Chondrocyte (in vitro differentiated cells): ENCODE measurements at places on chromosomes 2 and 18.

DNA sequence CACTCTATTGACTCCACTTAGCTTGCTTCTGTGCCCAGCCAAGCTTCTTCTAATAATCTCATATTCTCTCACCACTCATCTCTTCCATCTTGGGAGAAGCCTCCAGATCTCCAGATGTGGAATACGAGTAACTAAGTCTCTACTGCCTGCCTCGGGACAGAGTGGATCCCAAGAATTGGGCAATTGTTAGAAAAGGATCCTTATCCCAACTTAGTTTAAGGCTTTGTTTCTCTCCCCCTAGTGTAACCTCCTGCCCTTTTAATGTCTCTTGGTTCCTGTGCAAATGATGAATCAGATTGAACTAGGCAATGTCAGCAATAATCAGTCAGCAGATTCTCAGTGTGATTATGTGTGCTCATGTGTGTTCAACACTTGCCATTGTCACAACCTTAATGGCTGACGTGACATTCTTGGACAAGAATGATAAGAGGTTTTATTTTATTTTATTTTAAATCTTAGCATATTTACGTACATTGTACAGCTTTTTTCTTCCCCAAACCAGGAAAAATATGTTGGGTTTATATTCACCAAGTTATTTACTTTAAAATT, 59.7 kb downstream of the MYO3B start:
- peaks cover 3% of the 10 kb centered on the region for H3K4me1 ChIP-seq
- H3K27ac ChIP-seq, result no peak overlapping the region
- no peak overlapping the region for H3K4me3 ChIP-seq
- peaks cover 31% of the 10 kb centered on the region for H3K27me3 ChIP-seq

DNA sequence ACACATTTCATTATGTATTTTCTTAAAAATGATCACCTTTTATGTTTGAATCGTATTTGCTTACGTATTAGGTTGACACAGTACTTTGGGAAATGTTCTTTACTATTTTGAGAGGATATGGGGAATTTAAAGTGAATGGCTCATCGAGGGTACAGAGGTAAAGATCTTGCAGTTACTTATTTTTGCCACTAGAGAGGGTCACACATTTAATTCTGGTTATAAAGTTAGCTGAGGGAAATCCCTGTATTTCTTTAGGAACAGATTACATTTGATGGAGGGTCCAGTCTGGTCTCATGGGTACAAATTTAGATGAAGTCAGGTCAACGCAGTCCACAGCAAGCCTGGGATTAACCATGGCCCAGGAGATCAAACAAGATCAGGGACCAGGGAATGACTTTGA, 24.5 kb downstream of the DYNC2LI1 start:
- no peak overlapping the region for H3K4me3 ChIP-seq
- H3K27ac ChIP-seq, result no peak overlapping the region
- DNase-seq, result no peak
- peaks cover 11% of the 10 kb centered on the region for H3K36me3 ChIP-seq
- H3K27me3 ChIP-seq, result no peaks in the 10 kb centered on the region

- H3K27me3 ChIP-seq, result no peaks in the 10 kb centered on the region
- DNase-seq, result no peak
- H3K36me3 ChIP-seq, result peaks cover 4% of the 10 kb centered on the region
- no peak overlapping the region for H3K4me3 ChIP-seq
- H3K27ac ChIP-seq, result no peak overlapping the region
- peaks cover 26% of the 10 kb centered on the region for H3K4me1 ChIP-seq
Observed at GRCh38 chr2:25960920-25961319, 21.4 kb downstream of the KIF3C start.

GRCh38 chr2:164896634-164897355, 55.2 kb upstream of the COBLL1 start:
- H3K4me1 ChIP-seq, result peaks cover 49% of the 10 kb centered on the region
- H3K27ac ChIP-seq, result peak overlapping the region; percentile 96
- H3K4me3 ChIP-seq, result no peak overlapping the region
- no peaks in the 10 kb centered on the region for H3K27me3 ChIP-seq

DNA sequence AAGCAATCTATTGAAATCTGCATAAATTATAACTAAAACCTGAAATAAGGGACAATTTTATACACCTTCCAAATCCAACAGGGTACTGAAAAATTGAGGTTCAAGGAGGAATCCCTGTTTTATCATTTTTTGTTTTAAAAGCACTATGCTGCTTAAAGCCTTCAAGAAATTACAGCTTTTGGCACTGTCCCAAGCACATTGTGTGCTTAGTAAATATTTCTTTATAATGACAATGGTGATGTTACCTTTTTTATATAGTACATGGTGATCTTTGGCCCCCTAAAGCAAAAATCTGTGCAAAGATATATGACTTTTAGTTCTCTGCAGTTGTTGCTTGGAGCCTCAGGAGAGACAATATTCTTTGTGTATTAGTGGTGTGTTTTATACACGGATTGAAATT, 71.6 kb upstream of the EFEMP1 start:
- no peak overlapping the region for H3K4me3 ChIP-seq
- no peak overlapping the region for H3K27ac ChIP-seq
- peaks cover 2% of the 10 kb centered on the region for H3K27me3 ChIP-seq
- H3K36me3 ChIP-seq, result no peaks in the 10 kb centered on the region
- peaks cover 24% of the 10 kb centered on the region for H3K4me1 ChIP-seq
